ENCODE measurements at places on chromosomes 3 and 15. TPM values are rescaled to one million over a fixed set of nuclear protein-coding genes. Genes with fewer than 3 reads are reported as not detected.

The IQCH gene
- total RNA-seq = 2.8 TPM

The ENTPD3 gene
- total RNA-seq = 1.9 TPM

The MCTP2 gene
- total RNA-seq = 0.94 TPM

The ISG20 gene
- 0.31 TPM for total RNA-seq

The GRK7 gene
- total RNA-seq = 0.31 TPM

The ZNF385D gene
- total RNA-seq = 23.2 TPM

The SAMD7 gene
- total RNA-seq = not detected

All from parietal lobe (tissue), 2 donors.